Activated naive CD4-positive, alpha-beta T cell treated with Interleukin-2 at 50 U/mL for 16 hours (primary cell): ENCODE measurements at places on chromosomes 2 and 18.

- peak; percentile 46 for DNase-seq
These were observed 2.2 kb downstream of the TGIF1 start for GRCh38 chr18:3451989-3452749.

DNA sequence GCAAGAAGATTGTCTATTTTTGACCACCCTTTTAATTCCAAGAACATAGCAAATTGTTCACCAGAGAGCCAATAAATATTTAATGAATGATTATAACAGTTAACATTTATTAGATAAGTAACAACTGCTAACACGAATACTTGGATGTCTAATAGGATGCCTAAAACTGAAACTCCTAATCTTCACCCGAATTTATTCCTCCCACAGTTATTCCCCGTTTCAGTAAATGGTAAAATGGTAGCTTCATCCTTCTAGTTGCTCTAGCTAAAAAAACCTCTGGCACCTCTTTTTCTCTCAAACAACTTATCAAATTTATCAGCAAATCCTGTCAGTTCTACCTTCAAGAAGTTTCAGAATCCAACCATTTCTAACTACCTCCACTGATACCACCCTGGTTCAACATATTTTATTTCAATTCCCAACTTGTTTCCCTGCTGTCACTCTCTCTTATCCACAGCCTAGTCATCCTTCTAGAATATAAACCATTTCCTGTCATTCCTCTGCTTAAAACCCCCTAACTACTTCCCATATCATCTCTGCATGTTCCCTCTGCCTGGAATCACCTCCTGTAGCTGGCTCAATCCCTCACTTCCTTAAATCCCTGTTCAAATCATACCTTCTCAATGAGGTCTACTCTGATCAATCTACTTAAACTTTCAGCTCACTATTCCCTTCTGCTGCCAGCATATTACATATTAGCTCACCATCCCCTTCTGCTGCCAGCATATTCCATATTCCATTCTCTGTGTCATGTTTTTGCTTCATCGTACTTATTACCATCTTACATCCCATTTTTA lies 93.8 kb downstream of the ROCK2 start:
- DNase-seq, result no peak

DNA sequence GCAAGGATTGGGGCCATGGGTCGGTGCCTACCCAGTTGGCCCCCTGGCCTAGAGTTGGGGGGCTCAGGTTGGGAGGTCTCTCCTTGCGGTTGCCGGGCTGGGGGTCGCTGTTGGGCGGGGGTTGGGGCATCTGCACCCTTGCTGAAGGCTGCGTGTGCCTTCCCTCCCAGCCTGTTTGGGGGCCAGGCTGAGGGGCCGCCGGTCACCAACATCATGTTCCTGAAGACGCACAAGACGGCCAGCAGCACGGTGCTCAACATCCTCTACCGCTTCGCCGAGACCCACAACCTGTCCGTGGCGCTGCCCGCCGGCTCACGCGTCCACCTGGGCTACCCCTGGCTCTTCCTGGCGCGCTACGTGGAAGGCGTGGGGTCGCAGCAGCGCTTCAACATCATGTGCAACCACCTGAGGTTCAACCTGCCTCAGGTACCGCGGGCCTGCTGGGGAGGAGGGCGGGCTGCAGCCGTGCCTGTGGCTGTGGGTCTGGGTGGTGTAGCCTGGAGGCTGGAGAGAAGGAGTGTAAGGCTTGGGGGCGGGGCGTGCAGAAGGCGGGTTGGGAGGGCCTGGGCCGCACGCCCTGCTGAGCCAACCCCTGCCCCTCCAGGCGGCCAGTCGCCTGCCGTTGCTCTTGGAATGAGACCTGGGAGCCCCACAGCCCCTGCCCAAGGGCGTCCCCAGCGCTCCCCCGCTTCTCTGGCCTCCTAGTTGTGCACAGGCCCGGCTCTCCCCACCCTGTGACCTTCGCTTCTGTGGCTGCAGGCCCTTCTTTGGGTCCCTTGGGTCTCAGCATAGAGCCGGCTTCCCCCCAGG lies 7.2 kb upstream of the NEU4 start:
- no peak for DNase-seq

GRCh38 chr2:134671513-134671912 lies 47.3 kb downstream of the TMEM163 start:
- DNase-seq, result no peak

- no peak for DNase-seq
These were observed 2.9 kb upstream of the INSIG2 start for GRCh38 chr2:118085173-118086023.

DNA sequence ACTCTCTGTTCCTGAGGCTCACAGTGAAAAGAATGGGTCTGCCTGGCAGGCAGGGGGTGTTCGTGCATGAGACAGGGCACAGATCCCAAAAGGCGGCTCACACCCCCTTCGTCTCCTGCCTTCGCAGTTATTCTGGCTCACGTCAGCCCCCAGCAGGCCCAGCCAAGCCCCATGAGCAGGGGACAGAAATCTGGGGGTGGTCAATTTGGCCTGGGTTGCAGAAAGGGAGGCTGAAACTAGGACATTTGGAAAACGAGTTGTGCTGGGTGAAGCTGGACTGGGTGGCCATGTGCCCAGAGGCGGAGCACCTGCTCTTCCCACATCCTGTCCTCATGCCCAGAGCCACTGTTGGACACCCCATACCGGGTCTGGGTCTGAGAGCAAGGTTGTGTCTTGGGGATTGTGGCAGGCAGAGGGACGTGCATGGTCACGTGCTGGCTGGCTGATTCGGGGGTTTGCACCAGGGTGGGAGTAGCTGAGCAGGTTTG lies 99.0 kb upstream of the MCFD2 start:
- no peak for DNase-seq

- DNase-seq, result no peak
These were observed 966 bp upstream of the RBM43 start for GRCh38 chr2:151262629-151263028.

DNA sequence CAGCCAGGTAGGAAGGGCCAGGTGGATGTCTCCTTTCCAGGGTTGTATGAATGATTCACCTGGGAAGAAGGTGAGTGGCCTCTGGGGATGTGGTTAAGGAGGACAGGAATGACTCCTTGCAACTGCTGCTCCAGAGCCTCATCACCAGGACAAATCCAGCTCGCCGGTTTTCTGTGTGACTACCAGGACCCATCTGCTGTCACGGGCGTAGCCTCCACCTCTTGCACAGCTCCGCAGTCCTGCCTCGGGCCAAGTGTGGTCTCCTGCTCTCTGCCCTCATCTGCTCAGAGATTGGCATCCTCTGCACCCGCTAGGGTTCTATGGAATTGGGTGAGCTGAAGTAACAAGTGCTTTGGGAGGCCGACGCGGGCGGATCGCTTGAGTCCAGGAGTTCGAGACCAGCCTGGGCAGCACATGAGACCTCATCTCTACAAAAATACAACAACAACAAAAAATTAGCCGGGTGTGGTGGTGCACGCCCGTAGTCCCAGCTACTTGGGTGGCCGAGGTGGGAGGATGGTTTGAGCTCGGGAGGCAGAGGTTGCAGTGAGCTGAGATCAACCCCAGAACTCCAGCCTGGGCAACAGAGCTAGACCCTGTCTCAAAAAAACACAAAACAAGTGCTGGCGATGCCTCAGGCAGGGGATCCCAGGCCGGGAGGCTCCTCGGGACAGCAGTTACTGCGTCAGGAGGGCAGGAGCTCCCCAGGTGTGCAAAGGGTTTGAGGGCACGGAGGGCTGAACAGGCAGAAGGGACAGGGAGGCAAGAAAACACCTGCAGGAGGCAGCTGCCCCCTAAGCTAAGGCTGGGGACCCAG lies 831 bp upstream of the D2HGDH start:
- DNase-seq, result no peak

- no peak for DNase-seq
These were observed 64.4 kb upstream of the RAPH1 start for GRCh38 chr2:203599509-203599908.

GRCh38 chr2:198314559-198315153 lies 510.3 kb downstream of the PLCL1 start:
- DNase-seq, result no peak

DNA sequence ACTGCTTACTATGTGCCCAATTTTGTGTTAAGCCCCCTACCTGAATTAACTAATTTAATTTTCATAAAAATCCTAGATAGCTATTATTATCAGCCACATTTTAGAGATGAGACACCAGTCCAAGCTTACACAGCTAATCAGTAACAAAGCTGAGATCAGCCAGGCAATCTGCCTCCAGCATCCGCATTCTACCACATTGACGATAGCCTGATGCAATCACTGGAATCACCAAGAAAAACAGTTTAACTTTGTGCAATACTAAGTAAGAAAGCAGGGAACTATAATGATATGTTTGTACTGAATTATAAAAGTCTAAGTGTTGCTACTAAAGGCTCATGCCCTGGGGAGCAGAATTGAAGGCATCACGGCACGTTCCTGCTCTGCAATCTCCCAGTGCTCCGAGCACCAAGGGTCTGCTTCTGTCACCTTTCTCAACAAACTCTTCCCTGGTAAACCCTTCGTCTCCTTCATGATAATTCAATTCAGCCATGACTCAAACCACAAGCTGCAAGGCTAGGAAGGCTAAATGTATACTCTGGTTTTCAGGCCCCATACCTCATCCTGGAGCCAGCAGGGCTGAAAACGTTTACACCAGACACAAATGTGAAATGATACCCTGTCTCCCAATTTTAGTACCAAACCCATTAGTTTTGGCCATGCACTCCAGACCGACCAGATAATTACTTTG lies 19.4 kb downstream of the KANSL3 start:
- DNase-seq, result no peak

DNA sequence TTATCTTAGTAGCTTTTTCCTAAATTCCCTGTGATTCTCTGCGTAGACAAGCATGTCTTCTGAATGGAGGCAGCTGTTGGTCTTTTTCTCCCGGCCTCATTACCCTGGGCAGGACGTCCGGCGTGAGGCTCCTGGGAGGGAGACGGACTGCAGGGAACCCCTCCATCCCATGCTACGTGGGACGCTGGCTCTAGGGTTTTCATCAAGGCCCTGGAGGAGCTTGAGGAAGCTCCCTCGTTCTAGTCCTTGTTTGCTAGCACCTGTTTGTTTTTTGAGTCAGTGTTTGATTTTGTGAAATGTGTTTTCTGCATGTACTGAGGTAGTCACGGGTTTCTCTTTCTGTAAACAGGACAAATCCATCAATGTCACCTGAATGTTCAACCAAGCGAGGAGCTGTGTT lies 99.3 kb upstream of the TMEM18 start:
- DNase-seq, result no peak

- no peak for DNase-seq
These were observed 44.7 kb upstream of the FAHD2A start for GRCh38 chr2:95357717-95358280.

- no peak for DNase-seq
These were observed 126.3 kb upstream of the OSR1 start for GRCh38 chr2:19484736-19485135.

DNA sequence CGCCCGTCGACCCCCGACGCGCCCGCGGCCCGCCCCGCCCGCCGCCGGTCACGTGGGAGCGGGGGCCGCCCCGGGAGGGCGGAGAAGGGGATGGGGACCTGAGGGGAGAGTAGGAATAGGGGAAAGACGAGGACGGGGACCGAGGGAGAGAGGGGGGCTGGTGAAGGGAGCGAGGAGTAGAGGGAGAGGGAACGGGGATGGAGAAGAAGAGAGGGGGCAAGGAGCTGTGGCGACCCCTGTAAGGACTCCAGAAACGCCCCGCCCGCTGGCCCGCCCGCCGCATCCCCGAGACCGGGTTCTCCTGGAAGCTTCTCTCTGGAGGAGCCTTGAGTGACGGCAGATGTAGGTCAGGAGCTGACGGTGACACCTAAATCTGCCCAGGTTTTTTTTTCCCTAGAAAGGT lies 615 bp downstream of the ADNP2 start:
- no peak for DNase-seq

DNA sequence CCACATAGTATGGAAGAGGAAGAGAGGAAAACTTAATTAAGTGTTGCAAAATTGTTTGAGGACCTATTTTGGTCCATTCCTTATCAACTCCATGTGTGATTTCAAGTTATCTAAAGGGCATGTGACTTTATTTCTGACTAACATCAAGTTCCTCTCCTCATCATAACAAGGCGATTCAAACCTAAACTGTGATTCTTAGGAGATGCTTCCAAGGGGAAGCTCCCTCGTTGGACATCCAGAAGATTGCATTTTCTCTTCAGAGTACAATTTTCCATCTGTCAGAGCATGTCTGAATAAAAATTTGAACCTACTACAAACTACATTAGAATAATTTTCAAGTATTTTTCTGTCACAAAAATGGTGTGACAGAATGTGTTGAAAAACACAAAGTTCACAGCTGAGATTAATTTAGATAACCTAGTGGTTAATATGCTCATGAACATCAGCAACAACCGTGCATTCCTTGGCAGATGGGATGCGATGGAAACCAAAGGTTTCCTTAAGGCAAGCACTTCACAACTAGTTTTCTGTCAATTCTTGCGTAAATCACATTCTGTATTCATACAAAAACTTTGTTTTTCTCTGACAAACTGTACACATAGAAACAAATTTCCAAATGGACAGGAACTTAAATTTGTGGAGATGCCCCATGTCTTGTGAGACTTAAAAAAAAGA lies 4.2 kb downstream of the SFT2D3 start:
- no peak for DNase-seq

DNA sequence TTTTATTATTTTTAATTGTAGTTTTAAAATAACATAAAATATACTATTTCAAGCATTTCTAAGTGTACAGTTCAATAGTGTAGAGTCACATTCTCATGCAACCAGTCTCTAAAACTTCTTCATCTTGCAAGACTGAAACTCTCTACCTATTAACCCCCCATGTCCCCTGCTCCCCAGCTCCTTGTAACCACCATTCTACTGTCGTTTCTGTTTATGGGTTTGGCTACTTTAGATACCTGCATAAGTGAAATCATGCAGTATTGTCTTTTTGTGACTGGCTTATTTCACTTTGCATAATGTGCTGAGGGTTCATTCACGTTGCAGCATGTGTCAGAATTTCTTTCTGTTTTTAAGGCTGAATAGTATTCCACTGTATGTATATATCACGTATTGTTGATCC lies 139.4 kb downstream of the SMAD7 start:
- DNase-seq, result no peak

DNA sequence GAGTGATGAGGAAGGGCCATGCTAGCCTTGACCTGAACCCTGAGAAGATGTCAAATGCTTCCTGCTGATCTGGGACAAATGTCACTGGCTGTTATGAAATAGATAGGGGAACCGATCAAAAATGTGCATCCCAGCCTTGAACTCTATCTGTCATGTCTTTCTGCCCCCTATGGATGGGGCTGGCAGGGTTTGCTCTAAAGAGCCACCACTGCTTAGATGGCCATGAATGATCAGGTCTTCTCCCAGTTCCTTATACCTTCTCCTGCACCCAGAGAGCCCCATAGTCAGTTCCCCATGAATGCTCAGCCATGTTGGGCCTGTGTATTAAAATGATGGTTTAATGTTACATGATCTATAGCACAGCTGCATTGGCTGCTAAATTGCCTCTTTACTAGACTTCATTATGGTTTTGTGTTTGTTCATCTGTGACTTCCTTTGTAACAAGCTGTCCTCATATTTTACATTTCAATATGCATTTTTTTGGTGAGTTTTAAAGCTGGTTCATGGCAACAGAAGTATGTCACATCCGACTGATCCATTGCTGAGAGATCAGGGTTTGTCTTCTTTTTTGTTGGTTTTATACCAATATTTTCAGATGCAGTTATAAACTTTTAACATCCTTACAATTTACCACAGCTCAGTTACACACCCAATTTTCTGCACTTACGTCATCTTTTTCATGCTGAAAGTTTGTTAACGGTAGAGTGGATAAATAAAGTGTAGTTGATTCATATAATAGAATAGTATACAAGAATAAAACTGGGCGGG lies 56.3 kb upstream of the SMAD2 start:
- no peak for DNase-seq
